ENCODE measurements at places on chromosomes 3 and 15.

DNA sequence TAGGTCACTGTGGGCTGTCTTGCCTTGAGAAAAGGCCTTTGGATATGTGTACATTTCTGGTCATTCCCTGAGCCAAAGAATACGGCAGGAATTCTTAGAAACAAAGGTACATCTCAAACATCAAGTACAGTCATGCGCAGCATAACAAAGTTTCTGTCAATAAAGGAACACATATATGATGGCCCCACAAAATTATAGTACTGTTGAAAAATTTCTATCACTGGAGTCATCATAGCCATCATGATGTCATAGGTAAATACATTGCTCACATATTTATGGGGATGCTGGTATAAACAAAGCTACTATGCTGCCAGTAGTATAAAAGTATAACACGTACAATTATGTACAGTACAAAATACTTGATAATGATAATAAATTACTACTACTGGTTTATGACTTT lies 38.9 kb upstream of the NECTIN3 start:
- DNase-seq = no peak
- peaks cover 5% of the 10 kb centered on the region for H3K4me1 ChIP-seq
- H3K4me3 ChIP-seq = no peak overlapping the region

DNA sequence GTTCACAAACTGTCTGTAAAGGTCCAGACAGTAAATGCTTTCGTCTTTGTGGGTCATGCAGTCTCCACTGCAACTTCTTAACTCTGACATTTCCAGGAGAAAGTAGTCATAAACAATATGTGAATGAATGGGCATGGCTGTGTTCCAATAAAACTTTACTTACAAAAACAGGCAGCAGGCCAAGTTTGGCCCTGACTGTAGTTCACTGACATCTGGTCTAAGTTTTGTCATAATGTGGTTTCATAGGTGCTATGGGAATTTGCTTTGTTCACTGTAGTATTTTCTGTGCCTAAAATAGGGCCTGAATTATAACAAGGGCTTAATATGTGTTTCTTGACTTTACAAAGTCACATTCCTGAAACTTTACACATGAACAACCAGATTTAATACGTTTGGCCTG lies 186.0 kb upstream of the KBTBD8 start:
- H3K27ac ChIP-seq = no peak overlapping the region
- no peak for DNase-seq
- H3K4me1 ChIP-seq = no peaks in the 10 kb centered on the region
- peaks cover 4% of the 10 kb centered on the region for H3K27me3 ChIP-seq
- no peak overlapping the region for H3K4me3 ChIP-seq

GRCh38 chr3:127304121-127304744 lies 16.4 kb upstream of the PRR20G start:
- H3K4me3 ChIP-seq = no peak overlapping the region
- no peaks in the 10 kb centered on the region for H3K36me3 ChIP-seq
- H3K27ac ChIP-seq = no peak overlapping the region
- H3K4me1 ChIP-seq = no peaks in the 10 kb centered on the region
- no peak for DNase-seq

- H3K27me3 ChIP-seq = peaks cover 34% of the 10 kb centered on the region
- H3K27ac ChIP-seq = peak overlapping the region; percentile 60
- H3K4me1 ChIP-seq = peaks cover 9% of the 10 kb centered on the region
- no peaks in the 10 kb centered on the region for H3K36me3 ChIP-seq
- H3K4me3 ChIP-seq = no peak overlapping the region
These were observed 104.5 kb upstream of the BFSP2 start for GRCh38 chr3:133295199-133295901.

DNA sequence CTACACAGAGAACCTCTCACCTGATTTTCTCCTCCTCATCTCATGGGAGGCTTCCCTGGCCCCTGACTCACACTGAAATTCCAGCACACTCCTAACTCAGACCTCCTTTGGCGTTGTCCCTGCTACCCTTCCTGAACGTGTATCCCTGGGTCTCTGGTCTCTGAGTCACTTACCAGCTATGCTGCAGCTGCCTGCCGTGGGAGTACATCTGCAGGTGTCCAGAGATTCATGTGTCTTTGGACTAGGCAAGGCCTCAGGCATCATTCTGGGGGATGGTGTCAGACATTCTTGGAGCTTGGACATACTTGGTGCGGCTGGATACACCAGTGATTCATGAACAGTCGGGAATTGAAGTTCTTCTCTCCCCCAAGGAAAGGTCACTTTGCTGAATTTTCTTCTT lies 148.8 kb upstream of the TRIM42 start:
- H3K4me3 ChIP-seq = no peak overlapping the region
- H3K27ac ChIP-seq = no peak overlapping the region
- no peaks in the 10 kb centered on the region for H3K36me3 ChIP-seq
- H3K27me3 ChIP-seq = peaks cover 14% of the 10 kb centered on the region
- no peak for DNase-seq
- H3K4me1 ChIP-seq = no peaks in the 10 kb centered on the region

DNA sequence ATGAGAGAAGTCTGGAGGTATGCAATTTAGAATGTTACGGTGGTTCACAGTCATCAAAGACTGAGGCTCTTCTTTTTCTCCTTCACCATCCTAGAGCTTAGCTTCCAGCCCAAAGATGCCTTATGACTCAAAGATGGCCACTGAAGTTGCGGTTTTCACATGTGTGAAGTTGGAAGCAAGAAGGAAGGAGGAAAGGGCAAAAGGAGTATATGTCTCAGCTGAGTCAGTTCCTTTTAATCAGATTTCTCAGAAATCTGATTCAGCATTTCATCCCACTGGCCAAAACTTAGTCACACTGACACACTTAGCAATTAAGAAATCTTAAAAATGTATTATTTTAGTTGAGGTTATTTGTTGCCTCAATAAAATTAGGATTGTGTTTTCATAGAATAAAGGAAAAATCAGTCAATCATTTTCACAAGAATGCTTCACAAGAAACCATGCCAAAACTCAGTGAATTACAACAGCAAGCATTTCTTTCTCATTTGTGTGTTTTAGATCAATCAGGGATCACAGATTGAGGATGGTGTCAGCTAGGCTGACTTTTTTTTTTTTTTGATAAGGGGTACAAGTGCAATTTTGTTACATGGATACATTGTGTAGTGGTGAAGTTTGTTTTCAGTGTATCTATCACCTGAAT lies 211.1 kb upstream of the GADL1 start:
- peak; percentile 21 for DNase-seq
- H3K4me3 ChIP-seq = peak overlapping the region; percentile 36
- H3K4me1 ChIP-seq = peaks cover 39% of the 10 kb centered on the region
- peaks cover 5% of the 10 kb centered on the region for H3K27me3 ChIP-seq

DNA sequence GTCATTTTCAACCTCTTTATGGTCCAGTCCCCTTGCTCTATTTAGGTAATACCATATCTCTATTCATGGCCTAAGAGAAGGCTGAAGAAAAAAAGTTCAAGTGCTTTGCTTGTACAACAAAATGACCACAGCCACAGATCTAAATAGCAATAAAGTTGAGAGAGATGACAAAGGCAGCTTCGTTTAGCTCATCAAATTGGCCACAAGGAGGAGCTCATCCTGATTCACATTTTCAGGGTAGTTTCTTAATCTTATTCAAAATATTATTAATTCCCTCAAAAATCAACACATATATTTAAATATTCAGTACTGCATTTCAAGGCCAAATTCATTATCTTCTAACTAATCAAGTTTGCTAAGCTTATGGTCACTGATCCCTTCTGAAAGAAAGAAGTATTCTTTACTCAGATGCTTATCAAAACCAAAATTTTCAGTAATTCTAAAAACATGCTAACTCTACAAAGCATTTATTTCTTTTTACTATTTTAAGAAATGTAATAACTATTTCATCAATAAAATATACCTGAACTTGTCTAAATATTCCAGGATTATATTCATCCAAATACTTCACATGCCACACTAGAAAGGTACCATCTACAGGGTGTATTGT lies 85.5 kb downstream of the DMXL2 start:
- no peak overlapping the region for H3K27ac ChIP-seq
- H3K27me3 ChIP-seq = no peaks in the 10 kb centered on the region
- no peak for DNase-seq
- no peak overlapping the region for H3K4me3 ChIP-seq
- H3K36me3 ChIP-seq = no peaks in the 10 kb centered on the region

DNA sequence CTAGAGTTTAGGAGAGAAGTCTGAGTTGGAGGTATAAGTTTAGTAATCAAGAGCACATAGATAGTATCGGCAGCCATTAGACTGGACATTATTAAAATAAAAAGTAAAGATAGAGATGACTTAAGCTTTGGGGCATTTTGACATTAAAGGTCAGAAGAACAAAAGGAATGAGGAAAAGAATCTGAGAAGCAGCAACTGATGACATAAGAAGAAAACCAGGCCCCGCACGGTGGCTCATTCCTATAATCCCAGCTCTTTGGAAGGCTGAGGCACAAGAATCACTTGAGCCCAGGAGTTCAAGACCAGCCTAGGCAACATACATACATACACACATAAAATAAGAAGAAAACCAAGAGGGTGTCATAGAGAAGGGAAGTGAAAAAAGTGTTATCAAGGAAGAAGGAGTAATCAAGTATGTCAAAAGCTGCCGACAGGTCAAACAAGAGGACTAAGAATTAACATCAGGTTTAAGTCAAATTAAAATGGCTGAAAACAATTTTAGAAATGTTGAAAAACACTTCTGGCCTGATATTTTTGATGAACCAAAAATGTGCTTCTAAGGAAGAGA lies 38.9 kb downstream of the ACAP2 start:
- H3K4me1 ChIP-seq = peaks cover 45% of the 10 kb centered on the region
- no peak overlapping the region for H3K4me3 ChIP-seq
- H3K27me3 ChIP-seq = no peaks in the 10 kb centered on the region

DNA sequence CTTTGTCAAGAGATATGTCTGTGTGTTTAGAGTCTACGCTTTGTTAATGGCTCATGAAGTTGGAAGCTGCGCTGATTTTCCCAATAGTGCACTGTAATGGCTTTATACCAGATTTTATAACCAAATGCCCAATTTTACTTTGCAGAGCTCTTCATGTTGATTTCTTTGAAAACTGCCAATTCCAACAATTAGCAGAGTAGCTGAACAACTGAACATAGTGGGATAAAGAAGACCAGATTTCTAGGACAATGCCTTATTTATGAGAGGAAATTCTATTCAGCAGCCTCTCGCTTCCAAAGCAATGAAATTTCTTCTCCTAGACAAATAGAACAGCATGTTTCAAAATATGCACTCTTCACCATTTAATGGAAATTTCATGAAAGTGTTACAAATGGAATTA lies 66.9 kb upstream of the PROK2 start:
- H3K27ac ChIP-seq = no peak overlapping the region
- no peak for DNase-seq
- H3K36me3 ChIP-seq = no peaks in the 10 kb centered on the region
- H3K4me1 ChIP-seq = no peaks in the 10 kb centered on the region

- H3K27me3 ChIP-seq = peaks cover 25% of the 10 kb centered on the region
- peaks cover 13% of the 10 kb centered on the region for H3K4me1 ChIP-seq
- no peak for DNase-seq
- H3K27ac ChIP-seq = no peak overlapping the region
These were observed 10.7 kb downstream of the ITGB5 start for GRCh38 chr3:124876401-124876878.

GRCh38 chr3:2512881-2513280 lies 414.2 kb downstream of the CNTN4 start:
- H3K4me3 ChIP-seq = no peak overlapping the region
- no peaks in the 10 kb centered on the region for H3K4me1 ChIP-seq
- no peaks in the 10 kb centered on the region for H3K27me3 ChIP-seq
- DNase-seq = no peak
- H3K27ac ChIP-seq = no peak overlapping the region

- DNase-seq = no peak
- H3K4me3 ChIP-seq = no peak overlapping the region
- H3K27me3 ChIP-seq = peaks cover 12% of the 10 kb centered on the region
- no peaks in the 10 kb centered on the region for H3K36me3 ChIP-seq
- no peak overlapping the region for H3K27ac ChIP-seq
- H3K4me1 ChIP-seq = no peaks in the 10 kb centered on the region
These were observed 109.1 kb downstream of the COL6A6 start for GRCh38 chr3:130626049-130626448.

DNA sequence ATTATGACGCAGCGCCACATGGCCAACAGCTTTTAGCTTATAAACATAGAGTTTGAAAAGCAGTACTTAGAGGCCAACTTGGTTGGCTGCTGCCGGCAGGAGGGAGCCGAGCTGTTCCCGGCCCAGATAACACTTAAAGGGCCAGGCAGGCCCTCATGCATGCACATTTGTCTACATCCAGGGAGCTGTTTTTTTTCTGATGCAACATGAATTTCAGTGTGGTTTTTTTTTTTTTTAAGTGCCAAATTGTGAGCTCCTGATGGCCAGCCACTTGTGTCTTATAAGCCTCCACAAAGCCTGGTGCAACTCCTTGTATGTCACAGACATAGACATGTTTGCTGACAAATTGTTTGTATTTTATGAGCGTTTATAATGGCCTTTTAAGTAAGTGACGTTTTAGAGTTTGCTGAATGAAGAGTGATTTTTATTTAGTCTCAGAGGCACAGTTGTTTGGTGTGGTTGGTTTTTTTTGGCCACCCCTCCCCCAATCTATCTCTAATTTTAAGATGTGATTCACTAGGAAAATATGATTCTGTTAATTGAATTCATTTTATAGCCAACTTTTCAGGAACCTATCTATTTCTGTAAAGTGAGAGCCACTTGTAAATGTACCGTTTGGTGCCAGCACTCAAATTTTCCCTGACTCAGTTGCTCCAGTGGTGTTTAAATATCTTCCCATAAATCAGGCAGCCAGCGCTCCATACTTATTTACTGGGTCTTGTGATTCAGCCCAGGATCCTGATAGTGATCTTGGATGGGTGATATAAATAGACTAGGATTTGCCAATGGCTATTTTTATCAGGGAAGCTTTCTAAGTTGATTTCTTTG lies 134.3 kb downstream of the VGLL4 start:
- peaks cover 1% of the 10 kb centered on the region for H3K4me1 ChIP-seq
- H3K27me3 ChIP-seq = no peaks in the 10 kb centered on the region
- H3K4me3 ChIP-seq = no peak overlapping the region
- DNase-seq = no peak

DNA sequence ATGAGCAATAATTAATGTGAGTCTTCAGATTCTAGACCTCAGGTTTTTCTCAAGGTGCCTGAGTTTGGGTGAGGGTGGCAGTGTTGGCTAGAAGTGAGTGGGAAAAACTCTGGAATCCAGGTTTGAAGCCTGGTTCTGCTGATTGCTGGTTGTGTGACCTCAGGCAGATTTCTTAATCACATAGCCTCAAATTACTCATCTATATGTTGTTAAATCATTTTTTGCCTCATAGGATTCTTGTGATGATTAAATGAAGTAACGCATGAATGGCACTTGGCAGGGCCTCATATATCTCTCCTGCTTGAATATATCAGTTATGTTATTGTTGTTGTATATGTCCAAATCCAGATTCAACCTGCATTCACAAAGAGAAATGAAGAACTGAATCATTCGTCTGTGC lies 60.5 kb downstream of the NR2F2 start:
- no peaks in the 10 kb centered on the region for H3K36me3 ChIP-seq
- no peak overlapping the region for H3K4me3 ChIP-seq
- H3K27me3 ChIP-seq = peaks cover 6% of the 10 kb centered on the region
- H3K4me1 ChIP-seq = no peaks in the 10 kb centered on the region
- H3K27ac ChIP-seq = no peak overlapping the region
- DNase-seq = no peak

DNA sequence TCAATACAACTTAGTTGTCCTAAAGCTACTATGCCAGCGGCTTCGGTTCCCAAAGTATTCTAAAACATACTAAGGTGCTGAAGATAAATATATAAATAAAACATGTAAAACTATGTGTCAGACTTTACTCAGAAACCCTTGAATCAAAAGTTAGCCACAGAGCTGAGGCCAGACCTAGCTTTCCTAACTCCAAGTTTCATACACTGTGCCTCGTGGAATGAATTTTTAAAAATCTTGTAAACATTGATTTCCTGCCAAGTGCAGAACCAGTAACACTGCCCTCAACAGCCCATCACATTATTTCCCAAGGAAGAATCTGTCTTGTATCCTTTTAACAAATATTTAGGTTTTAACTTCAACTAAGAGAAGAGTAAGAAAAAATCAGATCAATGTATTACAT lies 36.4 kb downstream of the TAMM41 start:
- DNase-seq = no peak
- H3K4me1 ChIP-seq = peaks cover 17% of the 10 kb centered on the region
- H3K4me3 ChIP-seq = no peak overlapping the region
- H3K27me3 ChIP-seq = no peaks in the 10 kb centered on the region
- H3K36me3 ChIP-seq = peaks cover 25% of the 10 kb centered on the region
